ENCODE measurements at places on chromosomes 3 and 15.

DNA sequence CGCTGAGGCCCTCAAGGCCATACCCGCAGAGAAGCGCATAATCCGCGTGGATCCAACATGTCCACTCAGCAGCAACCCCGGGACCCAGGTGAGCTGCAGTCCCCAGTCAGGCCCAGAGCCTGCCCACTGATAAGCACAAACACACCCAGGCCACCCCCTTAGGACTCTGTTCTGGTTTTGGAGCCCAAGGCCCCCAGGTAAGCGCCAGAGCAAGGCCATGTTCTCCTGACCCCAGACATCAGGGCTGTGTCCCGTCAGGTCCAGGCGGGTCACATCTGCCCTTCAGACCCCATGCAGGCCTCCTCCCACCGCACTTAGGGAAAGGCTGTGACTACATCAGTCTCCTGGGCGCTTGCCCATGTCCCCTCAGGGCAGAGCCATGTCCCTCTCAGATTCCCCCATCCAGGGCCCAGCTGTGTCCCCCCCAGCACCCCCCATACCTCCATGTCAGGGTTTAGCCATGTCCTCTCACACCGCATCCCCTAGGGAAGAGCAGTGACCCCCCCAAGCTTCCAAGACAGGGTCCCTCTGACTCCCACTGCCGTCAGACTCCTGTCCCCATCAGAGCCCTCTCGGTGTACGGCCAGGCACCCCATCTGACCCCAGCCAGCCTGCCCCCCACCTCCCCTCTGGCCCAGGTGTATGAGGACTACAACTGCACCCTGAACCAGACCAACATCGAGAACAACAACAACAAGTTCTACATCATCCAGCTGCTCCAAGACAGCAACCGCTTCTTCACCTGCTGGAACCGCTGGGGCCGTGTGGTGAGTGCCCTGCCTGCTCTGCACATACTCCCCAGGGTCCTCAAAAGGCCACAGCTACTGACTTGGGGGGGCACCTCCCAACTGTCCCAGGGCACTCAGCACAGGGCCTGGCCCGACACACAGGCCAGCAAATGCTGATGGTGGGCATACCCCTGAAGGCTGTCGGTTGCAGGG, 1.6 kb downstream of the PARP3 start:
- DNase-seq: no peak

GRCh38 chr3:119733812-119734211, 31.0 kb downstream of the CFAP91 start:
- no peak for DNase-seq

GRCh38 chr15:28977377-28978010, 91.7 kb downstream of the APBA2 start:
- peak; percentile 96 for DNase-seq

GRCh38 chr3:152235709-152236298, 32.9 kb upstream of the MBNL1 start:
- DNase-seq: peak; percentile 45

DNA sequence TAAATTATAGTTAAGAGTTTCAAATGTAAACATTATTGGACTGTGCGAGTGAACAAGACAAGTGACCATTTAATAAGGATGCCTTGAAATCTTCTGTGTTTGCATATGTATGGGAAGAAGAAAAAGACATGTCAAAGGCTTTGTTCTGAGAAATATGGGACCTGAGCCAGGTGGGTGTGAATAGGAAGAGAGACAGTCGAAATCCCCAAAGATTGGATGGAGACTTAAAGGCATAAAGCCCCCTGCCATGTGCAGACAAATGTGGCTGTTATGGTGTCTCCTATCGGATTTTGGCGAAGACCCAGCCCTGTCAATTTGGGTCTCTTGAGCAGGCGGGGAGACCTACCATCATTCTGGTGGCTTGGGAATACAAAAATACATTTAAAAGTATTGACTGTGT, 16.9 kb downstream of the FXR1 start:
- no peak for DNase-seq

DNA sequence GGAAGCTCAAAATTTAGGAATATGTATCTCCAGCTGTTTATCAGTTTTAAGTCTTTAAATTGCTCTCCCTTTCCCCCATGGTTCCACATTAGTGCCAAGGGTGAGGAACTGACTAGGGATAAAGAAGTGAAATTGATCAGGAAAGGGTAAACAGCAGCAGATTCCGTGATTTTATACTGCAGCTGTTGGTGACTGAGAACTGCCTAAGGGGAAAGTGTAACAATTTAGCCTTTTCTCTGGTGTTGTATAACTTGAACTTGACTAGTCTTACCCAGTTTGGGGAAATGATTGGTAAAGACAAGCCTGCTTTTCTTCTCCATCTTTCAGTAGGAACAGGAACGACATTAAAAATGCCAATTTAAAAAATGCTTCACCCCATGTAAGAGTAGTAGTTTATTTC, 5.0 kb downstream of the SPRED1 start:
- no peak for DNase-seq

GRCh38 chr3:69178838-69179739, 56.7 kb upstream of the LMOD3 start:
- no peak for DNase-seq

GRCh38 chr15:51051776-51052175, 42.9 kb downstream of the TNFAIP8L3 start:
- DNase-seq: no peak

GRCh38 chr3:18027161-18027939, 284.9 kb upstream of the TBC1D5 start:
- DNase-seq: peak; percentile 17

DNA sequence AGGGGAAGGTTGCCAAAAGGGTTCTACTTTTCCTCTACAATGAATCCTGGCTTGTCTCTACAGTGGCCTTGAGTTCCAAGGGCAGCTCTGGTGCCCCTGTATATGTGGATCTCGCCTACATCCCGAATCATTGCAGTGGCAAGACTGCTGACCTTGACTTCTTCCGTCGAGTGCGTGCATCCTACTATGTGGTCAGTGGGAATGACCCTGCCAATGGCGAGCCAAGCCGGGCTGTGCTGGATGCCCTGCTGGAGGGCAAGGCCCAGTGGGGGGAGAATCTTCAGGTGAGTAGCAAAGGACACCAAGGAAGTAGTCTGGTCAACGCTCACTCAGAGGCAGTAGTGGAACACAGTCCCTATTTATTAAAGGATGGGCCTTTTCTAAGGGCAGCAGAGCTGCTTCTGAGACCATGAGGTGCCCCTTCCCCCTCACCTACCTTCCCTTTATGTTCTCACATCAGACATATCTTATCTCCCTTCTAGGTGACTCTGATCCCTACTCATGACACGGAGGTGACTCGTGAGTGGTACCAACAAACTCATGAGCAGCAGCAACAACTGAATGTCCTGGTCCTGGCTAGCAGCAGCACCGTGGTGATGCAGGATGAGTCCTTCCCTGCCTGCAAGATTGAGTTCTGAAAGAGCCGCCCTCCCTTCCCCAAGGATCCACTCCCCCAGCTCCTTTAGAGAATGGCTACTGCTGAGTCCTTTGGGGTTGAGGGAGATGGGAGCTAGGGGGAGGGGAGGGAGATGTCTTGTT, 12.4 kb downstream of the MAP1A start:
- DNase-seq: no peak

DNA sequence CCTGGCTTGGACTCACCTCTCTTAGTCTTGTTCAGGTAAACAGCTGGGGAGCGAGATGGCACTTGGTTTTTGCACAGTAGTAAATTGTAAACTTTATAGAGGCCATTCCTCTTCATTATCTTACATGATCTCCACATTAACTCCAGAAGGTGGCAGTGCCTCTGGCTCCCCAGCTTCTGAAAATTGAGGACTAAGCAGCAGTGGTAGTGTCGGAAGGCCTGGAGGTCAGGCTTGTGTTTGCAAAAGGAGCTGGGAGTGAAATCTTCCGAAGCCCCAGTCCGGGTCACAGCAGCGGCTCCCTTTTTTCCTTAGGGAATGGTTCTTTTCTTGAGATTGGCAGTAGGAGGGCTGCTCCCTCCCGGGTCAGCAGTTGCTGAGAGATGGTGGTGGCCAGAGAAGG, 85.7 kb downstream of the FNDC3B start:
- no peak for DNase-seq

DNA sequence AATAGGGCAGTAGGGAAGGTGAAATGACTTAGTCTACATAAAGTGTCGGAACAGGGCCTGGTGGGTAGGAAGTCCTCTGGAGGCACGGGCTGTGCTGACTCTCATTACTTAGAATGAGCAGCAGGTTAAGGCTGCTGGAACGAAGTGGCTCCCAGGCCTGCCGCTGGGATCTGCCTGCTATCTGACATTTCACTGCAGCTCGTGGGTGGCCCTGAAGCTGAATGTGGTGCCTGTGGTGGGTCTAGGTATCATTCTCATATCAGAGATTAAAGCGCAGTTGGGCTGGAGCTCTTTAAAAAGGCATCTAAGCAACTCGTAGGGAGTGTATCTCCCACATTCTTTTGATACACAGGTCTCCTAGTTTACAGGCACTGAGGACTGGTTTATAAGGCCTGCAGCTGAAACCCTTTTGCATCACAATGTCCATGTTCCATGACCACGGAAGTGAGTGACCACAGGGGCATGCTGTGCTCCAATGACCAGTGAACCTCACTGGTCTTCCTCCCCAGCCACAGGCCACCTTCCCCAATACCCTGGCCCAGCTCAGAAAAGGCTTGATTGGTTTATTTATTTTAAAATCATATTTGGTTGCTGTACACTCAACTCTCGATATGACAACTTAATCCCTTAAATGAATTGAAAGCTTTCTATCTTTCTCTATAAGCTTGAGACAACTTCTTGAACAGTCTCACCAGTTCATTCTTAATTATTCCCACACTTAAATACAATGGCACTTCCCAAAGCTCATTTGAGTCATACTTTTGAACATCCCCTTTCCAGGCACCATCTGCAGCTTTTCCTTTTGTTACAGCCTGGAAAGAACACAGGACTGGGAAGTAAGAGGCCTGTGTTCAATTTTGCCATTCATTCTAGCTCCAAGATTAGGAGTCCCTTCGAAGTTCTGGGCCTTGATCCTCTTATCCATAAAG, 19.0 kb downstream of the ADAMTS9 start:
- no peak for DNase-seq

DNA sequence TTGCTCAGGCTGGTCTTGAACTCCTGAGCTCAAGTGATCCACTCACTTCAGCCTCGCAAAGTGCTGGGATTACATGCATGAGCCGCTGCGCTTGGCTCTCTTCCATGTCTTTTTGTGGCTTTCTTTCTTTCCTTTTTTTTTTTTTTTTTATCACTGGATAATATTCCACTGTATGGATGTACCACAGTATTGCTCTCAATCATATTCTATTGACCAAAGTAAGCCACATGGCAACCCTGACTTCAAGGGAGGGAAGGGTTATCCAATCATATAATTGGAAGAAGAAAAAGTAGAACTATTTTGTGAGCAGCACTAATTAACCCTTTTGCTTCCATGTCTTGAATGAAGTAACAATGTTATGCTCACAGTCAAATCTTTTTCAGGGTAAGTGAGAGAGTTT, 307.0 kb upstream of the RASGRP1 start:
- DNase-seq: no peak

GRCh38 chr3:8482960-8483665, 18.5 kb upstream of the LMCD1 start:
- peak; percentile 95 for DNase-seq

DNA sequence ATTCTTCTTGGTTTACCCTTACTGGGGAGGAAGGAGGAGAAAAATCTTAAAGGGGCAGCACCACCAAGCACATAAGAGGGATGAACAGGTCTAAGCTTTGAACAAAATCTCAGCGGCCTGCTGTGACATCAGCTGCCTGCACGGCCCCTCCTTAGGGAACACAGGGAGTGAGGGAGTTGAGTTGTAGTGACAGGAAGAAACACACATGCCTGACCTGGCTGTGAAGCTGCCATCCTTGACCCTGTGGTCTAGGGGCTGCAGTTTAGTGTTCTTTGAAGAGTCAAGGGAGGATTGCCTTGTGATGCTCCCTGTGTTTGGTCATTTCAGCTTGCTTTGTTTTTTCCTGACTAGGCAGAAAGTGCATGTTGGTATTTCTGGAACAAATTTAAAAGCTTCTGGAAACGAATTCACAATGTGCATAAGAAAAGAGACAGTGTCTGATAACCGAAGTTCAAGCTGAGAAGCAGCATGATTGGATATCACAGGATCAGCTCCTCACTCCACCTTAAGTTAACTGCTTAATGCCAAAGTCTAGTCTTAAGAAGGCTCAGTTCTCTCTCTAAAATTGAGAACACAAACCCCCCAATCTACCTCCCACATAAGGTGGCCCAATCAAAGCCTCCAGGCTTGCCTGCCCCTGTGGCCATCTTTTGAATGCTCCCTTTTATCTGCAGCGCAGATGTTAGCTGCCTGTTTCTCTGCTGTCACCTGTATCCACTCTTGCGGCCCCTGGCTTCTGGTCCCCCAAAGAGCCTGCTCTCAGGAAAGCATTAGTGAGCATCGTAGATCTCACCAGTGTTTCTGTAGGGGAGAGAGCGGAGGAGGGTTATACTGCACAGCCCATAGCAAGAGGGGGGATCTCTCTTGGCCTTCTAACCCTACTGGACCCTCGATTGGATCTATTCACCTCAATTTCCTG, 82.2 kb downstream of the SCN11A start:
- DNase-seq: no peak

DNA sequence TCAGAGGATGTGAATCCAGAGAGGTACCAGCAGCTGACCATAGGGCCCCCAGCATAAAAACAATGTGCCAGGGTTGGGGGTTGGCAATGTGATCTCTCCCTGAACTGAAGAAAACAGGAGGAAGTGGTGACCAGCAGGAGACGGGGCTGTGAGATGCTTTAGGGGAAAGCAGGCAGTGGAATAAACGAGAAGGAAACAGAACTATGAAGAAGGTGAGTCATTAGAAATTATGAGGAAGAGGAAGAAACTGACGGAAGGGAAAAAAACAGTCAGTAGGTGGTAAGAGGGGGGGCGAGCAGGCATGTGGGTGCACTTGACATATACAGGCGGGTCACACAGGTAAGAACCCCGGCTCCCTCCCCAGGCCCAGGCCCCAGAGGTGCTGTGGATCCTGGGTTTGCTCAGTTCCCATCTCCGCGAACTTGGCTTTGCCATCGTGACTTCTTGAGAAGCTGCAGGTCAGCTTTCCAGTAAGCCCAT, 42.2 kb upstream of the B3GNT5 start:
- DNase-seq: no peak

- peak; percentile 41 for DNase-seq
Measured at GRCh38 chr15:52780172-52780980, 9.8 kb downstream of the ONECUT1 start.

DNA sequence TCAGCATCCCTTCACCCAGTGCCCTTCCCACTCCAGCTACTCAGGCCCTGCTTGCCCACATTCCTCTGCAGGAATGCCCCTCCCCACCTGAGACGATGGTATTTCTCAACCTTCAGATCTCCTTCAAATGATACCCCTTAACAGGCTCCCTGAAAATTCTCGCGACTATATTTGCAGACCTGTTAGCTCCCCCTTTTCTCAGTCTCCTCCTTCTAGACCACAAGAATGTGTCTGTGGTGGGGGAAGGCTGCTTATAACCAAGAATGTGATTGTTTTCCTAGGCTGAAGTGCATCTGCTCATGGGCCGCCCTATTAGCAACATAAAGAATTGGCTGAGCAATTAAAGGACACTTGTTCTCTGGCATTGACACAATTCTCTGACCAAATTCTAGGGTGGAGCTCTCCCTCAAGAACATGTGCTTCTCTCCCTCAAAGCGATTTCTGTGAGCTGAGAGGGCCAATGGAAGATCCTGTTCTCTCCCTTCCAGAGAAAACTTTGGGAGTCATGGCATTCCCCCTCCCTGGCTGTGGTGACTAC, 19.1 kb upstream of the LIMD1 start:
- DNase-seq: peak; percentile 68

- no peak for DNase-seq
Measured at GRCh38 chr3:138687236-138687635, 78.7 kb downstream of the FAIM start.
